Left cardiac atrium (tissue), 4 donors: ENCODE measurements at places on chromosomes 2 and 18. TPM values are rescaled to one million over a fixed set of nuclear protein-coding genes. Genes with fewer than 3 reads are reported as not detected.
A peak's percentile ranks its signal among the peaks of the same experiment; 100 is the strongest.

The DOK6 gene
- 11.2 TPM for total RNA-seq

The CNTNAP5 gene
- total RNA-seq, result not detected

GRCh38 chr2:239236043-239236807 lies 164.6 kb downstream of the HDAC4 start:
- DNase-seq, result no peak

DNA sequence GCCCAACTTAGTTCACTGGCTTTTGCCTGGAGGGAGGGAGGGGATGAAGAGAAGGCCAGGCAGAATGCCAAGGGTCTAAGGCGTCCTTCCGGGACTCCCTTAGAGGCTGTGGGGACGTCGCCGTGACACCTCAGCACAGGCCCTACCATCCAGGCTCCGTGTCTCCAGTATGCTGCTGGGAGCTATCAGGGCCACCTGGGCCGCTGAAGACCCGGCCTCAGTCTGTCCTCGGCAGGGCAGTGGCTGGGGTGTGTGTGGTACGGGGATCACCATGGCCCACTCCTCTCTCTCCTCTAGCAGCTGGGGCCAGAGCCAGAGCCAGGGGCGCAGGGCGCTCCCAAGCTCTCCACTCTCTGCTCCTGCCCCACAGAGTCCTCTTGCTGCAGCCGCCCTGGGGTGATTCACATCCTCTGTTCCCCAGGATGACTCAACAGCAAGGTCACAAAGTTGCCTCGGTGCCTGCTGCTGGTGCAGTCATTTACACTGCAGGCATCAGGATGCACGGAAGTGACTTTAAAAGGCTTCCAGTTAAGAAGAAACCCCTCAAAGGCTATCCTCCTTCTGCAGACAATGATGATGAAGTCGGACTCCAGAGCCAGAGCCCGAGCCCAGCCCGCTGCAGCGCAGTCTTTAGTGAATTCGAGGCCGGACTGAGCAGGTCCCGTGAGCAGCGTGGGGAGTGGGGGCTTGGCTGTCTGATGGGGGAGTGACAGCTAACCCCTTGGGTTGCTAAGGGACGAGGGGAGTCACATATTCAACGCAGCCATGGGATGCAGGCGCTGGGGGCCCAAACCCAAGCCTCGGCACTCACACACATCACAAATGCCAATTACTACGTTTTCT lies 31.9 kb downstream of the SNORC start:
- peak; percentile 43 for DNase-seq

DNA sequence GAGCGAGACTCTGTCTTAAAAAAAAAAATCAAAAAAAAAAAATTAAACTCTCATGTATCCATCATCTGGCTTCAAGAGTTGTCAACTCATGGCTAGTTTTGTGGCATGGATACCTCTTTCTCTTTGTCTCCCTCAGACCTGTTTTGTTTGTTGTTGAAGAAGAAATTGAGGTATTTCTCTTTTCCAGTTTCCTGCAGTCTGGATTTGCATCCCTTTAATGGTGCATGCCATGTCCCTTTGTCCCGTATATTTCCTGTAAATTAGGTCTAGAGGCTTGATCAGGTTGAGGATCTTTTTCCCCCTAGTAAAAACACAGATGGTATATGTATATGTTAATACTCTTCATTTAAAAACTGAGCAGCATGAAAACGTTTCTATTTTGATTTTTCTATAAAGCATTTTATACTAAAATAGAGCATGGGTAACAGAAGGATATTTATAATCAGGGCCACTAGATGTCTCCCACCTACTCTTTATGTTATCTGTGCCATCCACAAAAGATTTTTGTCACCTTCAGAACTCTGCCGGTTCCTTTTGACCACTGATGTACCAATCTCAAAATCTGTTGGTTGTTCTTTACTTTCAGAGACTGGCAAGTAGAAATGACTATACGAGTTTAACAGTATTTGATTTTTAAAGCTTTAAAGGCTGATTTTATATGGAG lies 80.1 kb downstream of the GALNT1 start:
- DNase-seq, result no peak

DNA sequence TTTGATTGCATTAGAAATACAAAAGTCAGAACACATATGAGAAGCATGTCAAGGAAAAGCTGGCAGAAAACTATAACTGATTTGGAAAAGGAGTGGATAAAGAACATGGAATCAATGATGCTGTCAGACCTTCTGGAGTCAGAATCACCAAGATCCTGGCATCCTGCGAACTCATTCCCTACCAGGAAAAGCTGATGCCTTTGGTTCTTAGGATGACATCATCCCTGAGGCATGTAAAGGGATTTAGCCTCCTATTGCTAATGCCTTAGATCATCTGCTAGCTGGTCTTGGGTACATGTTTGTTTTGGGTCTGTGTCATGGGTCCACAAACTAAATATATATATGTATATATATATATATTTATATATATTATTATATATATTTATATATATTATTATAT lies 680.7 kb downstream of the EPHA4 start:
- DNase-seq, result no peak

DNA sequence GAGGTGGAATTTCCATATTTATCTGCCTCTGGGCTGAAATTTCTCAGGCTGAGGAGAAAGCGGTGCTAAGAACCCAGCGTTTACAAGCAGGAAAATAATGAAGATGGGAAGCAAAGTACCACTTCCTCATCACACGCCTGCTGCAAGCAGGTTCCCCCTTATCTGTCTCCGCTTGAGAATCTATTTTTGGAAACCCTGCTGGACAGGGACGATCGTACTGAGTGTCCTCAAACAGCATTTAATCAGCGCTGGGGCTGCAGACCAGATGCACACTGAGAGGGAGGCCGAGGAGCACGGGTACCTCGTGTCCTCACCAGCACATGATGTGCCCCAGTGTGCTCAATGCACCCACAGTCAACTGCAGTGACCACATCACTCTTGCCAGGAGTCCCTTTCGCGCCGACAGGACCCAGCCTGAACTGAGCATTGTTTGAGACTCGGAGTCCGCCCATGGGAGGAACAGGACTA lies 160.4 kb downstream of the HDAC4 start:
- peak; percentile 71 for DNase-seq
